ENCODE measurements at places on chromosomes 13 and 19. TPM values are rescaled to one million over a fixed set of nuclear protein-coding genes. Genes with fewer than 3 reads are reported as not detected.

GRCh38 chr13:25874064-25874737, 177.6 kb downstream of the SHISA2 start:
- DNase-seq = no peak

DNA sequence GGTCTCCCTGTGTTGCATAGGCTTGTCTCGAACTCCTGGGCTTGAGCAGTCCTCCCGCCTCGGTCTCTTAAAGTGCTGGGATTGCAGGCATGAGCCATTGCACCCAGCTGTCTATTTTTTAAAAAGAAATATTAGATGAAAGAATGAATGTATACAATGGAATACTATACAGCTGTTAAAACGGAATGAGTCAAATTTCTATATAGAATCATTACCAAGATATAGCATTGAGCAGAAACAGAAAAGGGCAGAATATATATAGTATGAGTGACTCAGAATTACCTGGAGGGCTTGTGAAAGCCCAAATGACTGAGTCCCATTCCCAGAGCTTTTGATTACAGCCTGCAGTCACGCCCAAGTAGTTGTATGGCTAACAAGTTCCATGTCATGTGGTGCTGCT, 4.4 kb downstream of the DACT3 start:
- DNase-seq = peak; percentile 39

GRCh38 chr13:97212601-97213040, 9.5 kb upstream of the MBNL2 start:
- DNase-seq = no peak

- DNase-seq = no peak
Observed at GRCh38 chr13:60699636-60700035, 302.6 kb downstream of the TDRD3 start.

DNA sequence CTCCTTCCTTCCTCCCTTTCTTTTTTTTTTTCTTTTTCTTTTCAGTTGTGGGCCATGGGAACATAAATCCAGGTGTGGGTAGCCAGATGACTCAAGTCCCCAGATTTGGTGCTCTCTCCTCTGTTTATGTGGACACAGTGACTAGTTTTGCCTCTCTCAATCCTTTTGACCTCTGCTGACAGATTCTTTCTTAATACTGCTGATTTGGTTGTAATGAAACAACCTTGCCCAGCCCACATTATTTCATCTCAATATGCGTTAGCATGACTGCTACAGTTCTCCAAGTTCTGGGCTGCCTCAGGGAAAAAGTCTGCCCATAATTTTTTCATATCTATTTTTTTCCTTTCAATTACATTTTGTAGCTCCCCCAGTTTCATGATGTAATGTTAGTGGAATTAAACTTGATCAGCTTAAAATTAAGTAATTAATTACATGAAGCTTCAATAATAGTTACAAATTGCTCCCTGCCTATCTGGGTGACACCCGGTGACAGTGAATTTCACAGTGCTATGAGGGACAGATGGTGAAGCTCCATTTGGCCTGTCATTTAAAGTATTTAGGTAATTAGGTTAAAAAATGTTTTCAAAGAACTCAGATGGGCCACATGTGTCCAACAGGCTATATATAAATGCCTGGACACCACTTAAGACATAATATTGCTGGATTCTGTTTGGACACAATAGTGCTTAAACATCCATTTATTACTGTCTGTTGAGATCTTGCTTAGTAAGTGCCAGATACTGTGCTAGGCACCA, 118.8 kb upstream of the FRY start:
- no peak for DNase-seq

DNA sequence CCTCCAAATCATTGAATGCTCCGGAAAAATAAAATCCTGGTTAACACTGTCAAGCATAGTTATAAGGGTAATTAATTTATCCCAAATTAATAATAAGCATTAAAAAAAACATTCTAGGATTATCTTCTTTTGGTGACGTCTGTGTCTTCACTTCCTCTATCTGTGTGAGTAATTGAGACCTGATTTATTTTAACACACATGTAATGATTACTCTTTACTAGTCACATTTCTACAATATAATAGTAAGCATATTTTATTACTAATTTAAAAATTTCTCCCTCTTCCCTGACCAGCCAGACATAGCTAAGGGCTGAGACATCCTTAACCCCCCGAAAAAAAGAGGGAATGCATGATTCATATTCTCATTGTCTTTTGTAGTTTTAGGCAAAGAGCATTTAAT, 2.3 kb downstream of the FNDC3A start:
- no peak for DNase-seq

DNA sequence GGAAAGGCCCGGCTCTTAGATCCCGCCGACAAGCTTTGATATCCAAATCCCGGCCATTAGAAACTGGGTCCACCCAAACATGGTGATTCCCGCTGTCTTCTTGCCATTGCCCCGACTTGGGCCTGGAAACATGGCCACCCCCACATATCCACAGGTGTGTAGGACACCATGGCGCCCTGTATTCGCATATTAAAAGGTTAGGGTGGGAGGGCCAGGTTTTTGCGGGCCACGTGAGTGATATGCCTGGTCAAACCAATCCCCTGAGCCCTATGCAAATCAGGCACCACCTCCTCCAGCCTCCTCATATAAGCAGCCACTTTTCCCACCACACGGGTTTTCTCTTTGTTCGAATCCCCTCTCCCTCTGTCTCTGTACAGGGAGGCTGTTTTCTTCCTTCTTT, 766.4 kb downstream of the UQCRFS1 start:
- no peak for DNase-seq

- DNase-seq = no peak
Observed at GRCh38 chr19:30076751-30077670, 135.0 kb downstream of the URI1 start.

DNA sequence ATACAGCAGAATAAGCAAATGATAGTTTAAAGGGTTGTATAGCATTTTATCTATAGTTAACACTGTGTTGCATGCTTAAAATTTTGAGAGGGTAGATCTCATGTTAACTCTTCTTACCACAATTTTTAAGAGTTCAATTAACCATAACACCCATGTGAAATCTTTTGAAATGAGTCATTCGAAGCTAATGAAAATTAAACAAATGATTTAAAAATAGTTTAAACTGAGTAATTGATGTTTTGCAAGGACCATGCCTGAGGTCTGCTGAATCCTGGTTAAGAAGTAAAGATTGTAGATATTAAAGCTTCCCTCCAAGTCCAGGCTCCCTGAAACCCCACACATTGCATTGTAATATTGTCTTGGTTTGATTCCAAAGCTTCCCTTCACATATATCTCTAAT, 176.7 kb upstream of the RNF113B start:
- no peak for DNase-seq

- DNase-seq = no peak
Observed at GRCh38 chr13:62593804-62594203, 1178.2 kb upstream of the PCDH20 start.

DNA sequence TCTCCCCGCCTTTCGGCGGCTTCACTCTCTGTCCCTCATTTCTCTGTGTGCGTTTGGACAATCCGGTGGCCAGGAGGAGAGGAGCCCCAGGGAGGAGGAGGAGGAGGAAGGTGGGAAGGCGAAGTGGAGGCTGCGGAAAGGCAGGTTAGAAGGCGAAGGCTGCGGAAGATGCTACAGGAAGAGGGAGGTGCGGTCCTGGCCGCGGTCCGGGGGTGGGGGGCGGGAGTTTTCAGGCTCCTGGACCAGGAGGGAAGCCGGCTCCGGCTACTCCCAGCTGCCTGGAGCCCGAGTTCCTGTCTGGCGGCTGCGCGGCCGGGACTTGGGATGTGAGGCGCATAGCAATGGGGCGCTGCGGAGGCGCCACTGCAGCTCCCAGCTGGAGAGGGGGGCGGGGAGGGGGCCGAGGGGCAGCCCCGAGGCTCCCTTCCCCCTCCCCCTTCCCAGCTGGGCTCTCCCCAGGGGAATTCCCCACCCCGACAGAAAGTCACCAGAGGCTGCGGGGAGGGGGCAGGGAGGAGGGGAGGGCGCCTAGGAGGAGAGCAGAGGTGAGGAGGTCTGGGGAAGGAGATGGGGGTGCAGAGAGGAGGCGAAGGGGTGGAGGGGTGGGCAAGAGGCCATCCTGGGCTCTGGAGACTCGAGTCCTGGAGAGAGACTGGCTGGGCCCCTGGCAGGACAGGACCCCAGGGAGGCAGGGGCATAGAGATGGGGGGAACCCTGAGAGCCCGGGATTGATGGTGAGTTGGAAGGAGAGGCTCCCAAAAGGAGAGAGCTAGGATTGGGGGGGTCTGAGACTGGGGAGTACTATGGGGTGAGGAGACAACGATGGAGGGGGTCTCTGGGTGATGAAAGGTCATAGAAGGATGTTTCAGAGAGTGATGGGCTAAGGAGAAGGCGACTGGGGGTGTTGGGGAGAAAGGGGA, 2.0 kb downstream of the LRRC4B start:
- peak; percentile 76 for DNase-seq

DNA sequence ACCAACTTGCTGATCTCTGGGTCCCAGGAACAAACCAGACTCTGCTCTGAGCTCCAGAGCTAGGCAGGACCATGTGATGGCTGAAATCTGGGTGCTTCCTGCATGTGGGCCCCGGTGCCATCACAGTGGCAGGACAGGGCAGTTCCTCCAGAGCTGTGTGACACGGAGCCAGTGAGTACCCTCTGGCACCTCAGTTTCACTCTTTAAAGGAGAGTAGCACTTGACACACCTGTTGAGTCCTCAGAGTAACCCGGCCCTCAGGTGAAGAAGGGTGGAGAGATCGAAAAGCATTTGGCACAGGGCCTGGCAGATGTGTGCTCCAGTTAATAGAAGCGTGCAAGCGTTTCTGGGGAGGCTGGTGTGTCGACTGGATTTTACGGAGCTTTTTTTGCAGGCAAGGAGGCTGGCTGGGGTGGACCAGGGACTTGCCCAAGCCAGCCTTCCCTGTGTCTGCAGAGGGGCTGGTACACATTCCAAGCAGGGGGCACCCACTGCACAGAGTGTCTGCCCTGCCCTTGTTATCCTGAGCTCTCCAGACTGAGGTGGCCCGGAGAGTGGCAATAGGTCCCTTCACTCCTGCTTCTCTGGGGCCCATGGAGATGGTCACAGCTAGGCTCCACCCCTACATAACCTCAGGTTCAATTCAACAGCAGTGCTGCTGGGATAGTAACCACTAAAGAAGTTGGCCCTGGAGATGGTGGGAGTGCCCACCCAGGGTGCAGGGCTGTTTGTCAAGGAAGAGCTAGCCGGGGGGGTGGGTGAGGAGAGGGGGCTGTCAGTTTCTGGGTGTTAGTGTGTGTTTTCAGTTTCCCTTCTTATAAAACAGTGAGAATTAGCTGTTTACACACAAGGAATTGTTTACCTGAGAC, 8.3 kb downstream of the RPS19 start:
- no peak for DNase-seq

- DNase-seq = no peak
Observed at GRCh38 chr13:31595563-31595962, 143.8 kb upstream of the RXFP2 start.

GRCh38 chr13:113118261-113119021, 4.2 kb upstream of the F10 start:
- DNase-seq = no peak

GRCh38 chr19:38264486-38265212, at the start of gene SPINT2:
Gene SPINT2 (plus strand): TSS chr19:38264573. CDS start chr19:38264893, 320 bp downstream.
- peak; percentile 65 for DNase-seq

DNA sequence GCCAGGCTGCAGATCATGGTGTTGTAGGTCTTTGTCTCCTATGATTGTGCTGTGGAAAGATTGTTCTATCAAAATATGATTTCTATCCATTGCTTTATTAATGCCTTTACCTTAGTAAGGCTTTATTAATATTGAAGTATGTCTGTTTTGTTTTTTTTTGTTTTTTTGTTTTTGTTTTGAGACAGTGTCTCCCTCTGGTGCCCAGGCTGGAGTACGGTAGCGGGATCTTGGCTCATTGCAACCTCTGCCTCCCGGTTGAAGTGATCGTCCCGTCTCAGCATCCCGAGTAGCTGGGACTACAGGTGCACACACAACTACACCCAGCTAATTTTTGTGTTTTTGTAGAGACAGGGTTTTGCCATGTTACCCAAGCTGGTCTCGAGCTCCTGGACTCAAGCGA, 7.7 kb downstream of the IRGC start:
- DNase-seq = peak; percentile 28

DNA sequence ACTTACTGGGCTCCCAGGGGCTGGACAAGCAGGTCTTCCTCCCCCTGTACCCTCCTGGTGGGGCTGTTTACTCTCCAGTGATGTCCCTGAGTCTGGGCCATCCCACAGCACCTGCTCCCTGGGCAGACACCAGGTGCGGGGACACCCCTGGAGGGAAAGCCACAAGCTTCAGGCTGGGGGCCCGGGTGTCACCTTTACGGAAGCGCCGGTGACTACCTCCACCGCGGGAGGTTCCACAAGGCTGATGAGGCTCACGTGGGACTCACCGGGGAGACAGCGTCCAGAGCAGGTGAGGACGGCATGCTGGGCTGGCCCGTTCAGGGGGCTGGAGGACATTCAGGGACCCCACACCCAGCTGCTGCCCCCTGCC, 24.9 kb downstream of the NFILZ start:
- peak; percentile 54 for DNase-seq

DNA sequence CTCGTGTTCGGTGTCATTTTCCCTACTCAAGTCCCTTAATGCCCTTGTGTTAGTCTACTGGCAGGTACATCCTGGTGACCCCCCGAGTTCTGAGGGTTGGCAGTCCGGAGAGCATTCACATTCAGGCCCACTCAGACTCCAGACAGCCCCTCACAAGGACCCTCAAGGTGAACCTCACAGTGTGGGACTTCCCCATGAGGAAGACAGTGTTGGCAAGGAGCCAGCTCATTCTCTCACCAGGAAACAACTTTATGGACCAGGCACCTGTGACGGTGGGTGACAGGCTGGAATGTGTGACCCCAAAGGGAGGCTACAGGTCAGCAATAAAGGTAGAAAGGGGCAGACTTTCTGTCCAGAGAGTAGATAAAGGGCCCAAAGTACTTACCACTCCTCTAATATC, 24.5 kb downstream of the RDH8 start:
- DNase-seq = no peak

GRCh38 chr19:2987797-2988196, 10.4 kb downstream of the TLE6 start:
- no peak for DNase-seq

- no peak for DNase-seq
Observed at GRCh38 chr19:46131485-46132143, 7.1 kb upstream of the IGFL3 start.

DNA sequence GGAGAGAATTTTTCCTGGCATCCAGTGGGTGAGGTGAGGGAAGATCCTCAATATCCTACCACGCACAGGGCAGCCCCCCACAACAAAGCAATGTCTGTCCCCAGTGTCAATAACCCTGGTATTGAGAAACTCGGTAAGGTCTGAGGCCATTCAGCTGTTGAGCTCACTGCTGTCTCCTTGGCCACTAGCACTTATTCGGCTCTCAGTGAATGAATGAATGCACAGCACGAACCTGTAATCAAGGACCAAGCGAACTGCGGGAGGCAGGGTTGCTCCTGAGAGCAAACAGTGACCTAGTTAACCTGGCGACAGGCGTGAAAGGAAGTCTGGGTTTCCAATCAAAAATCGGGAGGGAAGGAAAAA, 640 bp downstream of the ZSCAN5A start:
- DNase-seq = no peak

GRCh38 chr19:28966737-28967399, 246.1 kb downstream of the UQCRFS1 start:
- no peak for DNase-seq

Gene LSM14A
- total RNA-seq = 89.0 TPM

Gene SYMPK
- 108 TPM for total RNA-seq

Gene THSD8
- total RNA-seq = 31.0 TPM

Gene CHMP2A
- 101 TPM for total RNA-seq

Gene ZNF681
- 5.7 TPM for total RNA-seq

Gene SLITRK5
- not detected for total RNA-seq

Gene XRCC1
- 31.6 TPM for total RNA-seq

Gene CD22
- 4.1 TPM for total RNA-seq

Gene IGFL3
- total RNA-seq = not detected

Gene ZNF534
- total RNA-seq = 0.09 TPM

Gene CBY2
- not detected for total RNA-seq

Gene KCNN4
- total RNA-seq = 110 TPM
